ENCODE measurements at places on chromosomes 2 and 18.

DNA sequence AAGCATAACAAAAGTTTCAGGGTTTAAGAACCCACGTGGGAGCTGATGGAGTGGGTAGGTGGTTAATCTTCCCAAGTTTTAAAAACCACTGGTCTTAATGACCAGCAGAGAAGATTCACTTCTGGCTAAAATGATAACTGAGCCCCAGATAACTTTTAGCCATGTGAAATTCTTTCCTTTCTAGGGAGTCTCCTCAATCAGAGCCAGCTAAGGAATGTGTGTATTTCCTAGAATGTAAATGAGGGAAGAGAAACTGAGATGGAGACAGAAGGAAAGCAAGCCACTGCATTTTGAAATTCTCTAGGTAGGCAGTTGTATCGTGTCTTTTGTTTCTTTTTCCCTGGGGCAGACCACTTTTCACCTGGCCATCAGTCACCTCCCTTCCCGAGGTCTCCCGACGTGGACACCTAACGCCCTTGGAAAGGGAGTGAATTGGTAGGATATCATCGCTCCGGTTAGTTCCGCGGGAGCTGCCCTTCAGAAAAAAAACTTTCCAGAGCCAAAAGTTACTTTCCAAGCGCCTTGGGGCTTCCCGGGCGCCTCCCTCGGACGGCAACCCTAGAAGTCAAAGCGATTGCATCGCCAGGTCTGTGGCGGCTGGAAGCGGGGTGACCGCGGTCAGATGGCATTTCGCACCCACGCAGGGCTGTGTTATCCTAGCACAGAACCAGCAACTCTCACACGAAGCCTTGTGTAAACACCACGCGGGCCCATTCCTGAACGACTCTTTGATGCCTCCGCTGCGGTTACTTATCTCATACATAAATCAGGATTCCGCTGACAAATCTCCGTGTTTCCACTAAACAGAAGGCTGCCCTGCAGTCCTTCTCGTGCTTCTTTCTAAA is 1.3 kb downstream of the COLEC12 start:
- peak; percentile 59 for DNase-seq

- no peak for DNase-seq
These were observed 80.7 kb upstream of the STON1 start for GRCh38 chr2:48449073-48449840.

GRCh38 chr2:196431076-196431475 is 208.4 kb upstream of the CCDC150 start:
- no peak for DNase-seq

- no peak for DNase-seq
These were observed 81.3 kb downstream of the NFATC1 start for GRCh38 chr18:79476918-79477571.

DNA sequence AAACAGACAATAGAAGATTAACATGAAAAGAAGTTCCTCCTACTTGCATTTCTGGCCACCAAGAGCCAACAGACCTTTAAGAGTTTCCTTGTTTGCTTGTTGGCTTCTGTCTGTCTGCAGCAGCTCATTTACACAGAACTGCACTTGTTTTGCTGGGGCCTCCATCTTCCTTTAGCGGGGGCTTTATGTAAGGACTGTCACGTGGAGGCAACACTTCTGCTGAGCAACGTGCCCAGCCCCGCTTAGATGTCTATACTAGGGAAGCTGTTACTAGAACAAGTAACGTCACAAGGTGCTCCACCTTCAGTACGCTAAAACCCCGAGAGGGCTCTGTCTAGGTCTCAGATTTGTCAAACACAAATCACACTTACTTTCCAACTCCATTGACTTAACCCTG is 104.3 kb upstream of the PXDN start:
- DNase-seq = no peak

- no peak for DNase-seq
These were observed 356.0 kb downstream of the PTPRM start for GRCh38 chr18:7923105-7923504.

- no peak for DNase-seq
These were observed 954 bp downstream of the CCNT2 start for GRCh38 chr2:134919341-134920210.

DNA sequence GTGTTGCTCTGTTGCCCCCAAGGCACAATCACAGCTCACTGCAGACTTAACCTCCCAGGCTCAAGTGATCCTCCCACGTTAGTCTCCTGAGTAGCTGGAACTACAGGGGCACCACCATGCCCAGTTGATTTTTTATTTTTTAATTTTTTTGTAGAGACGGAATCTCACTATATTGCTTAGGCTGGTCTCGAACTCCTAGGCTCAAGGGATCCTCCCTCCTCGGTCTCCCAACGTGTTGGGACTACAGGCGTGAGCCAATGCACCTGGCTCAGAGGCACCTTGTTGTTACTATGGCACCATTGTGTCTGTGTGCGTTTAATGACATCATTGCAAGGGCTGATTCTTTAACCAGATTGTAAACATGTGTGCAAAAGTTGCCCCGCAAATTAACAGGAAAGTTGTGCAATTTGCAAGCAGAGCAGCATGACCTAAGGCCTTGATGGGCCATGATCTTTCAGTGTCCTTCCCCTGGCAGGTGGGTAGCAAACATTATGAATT is 22.6 kb downstream of the TCF23 start:
- no peak for DNase-seq

- DNase-seq = no peak
These were observed 18.5 kb upstream of the IGFBP5 start for GRCh38 chr2:216713691-216714336.

DNA sequence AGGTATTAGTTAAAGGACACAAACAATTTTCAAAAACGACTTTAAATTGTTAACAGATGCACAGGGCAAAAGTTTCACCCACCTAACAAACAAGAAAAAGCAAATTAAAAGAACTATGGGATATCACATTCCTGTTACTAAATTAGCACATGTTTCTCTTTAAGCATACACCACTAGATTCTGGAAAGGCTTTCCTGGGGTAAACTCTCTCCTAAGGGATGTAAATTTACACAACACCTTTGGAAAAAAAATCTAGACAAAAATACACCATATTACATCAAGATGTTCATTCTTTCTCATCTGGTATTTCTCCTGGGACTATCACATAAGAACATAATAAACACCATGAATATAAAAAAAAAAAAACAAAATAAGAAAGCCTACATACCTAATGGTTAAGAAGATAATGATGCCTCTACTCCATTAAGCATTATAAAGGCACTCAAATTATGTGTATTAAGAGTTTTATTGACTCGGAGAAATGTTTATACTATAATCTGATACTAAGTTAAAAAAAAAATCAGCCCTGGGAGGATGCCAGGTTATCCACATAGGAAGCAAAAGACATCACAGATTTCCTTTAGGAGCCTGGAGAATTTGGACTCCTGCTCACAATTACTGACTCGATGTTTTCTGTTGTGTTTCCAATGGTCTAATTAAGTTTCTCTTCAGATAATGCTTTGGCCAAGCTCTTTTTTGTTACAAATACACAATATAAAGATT is 82.8 kb upstream of the AFF3 start:
- no peak for DNase-seq

DNA sequence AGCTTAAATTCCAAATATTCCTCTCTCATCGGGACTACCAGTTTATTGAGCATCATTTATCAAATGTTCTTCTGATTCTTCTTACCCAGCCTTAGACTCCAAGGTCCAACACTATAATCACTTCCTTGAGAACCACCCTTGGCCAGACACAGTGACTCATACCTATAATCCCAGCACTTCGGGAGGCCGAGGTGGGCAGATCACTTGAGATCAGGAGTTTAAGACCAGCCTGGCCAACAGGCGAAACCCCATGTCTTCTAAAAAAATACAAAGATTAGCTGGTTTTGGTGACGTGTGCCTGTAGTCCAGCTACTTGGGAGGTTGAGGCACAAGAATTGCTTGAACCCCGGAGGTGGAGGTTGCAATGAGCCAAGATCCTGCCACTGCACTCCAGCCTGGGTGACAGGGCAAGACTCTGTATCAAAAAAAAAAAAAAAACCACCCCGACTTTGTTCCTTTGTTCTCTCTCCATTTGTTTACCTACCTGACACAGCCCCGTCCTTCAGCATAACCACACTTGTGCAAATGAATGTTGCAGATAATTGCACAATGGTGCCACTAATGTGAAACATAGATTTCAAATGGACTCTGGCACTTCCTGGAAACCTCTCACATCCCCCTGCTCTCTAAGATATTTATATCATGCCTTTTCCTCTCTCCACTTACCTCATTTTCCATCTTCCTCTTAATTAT is 38.9 kb upstream of the LPIN2 start:
- no peak for DNase-seq

GRCh38 chr2:24704692-24705091 is 88.5 kb downstream of the PTRHD1 start:
- DNase-seq = no peak

GRCh38 chr2:168457190-168457895 is 1.3 kb downstream of the CERS6 start:
- no peak for DNase-seq

- no peak for DNase-seq
These were observed 2.0 kb downstream of the ABHD3 start for GRCh38 chr18:21702602-21703001.

GRCh38 chr2:174397773-174398172 is 2.2 kb downstream of the SCRN3 start:
- DNase-seq = no peak

DNA sequence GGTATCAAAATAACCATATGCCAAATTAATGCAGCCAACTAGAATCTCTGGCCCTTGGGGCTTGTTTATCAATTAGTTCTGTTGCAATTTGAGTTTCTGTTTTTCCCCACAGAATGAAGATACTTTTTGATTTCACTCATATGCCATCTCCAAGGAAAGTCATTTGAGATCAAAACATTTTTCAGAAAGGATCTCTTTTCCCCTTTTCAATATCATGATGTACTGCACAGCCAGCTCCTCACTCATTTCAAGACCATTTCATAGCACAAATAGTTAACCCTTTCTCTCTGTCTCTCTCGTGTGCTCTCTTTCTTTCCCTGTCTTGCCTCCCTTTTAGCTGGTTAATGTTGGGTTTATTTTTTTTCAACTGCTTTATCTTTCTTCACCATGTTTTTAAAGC is 387.3 kb downstream of the STK39 start:
- DNase-seq = no peak

DNA sequence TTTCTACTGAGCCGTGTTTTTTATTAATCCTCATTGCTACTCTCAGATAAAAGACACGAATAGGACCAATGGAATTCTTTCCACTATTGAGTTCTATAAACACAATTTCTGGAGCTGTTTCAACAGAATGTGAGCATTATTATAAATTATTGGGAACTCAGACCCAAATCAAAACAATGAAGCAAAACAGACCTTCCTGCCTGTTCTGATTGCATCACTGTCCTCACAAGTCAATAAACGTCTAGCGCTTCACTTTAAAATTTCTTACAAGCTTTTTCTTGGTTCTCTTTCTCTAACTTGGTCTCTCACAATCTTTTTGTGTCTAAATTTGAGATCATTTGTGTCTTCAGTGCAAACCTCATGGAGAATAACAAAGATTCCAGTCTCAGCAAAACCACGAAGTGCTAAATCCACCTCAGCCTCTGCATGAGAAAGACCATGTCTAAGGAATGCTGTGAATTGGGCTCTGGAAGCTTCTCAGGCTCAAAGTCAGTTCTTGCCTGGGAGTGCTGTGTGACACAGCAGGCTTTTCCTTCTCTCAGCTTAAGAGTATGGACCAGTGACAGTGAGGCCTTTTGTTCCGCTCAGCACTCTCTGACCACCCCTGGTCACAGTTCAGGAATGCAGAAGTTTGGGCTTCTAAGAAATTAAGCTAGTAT is 22.8 kb downstream of the ARHGAP28 start:
- DNase-seq = no peak

- DNase-seq = no peak
These were observed 47.8 kb downstream of the SLC9A4 start for GRCh38 chr2:102520801-102521200.

- no peak for DNase-seq
These were observed 665.8 kb upstream of the ZEB2 start for GRCh38 chr2:145185696-145186095.

GRCh38 chr18:59063912-59064311 is 75.8 kb upstream of the SEC11C start:
- DNase-seq = no peak

GRCh38 chr2:207327513-207327912 is 161.8 kb upstream of the KLF7 start:
- no peak for DNase-seq

- DNase-seq = no peak
These were observed 14.2 kb upstream of the PLEKHM3 start for GRCh38 chr2:208039376-208040110.

- peak; percentile 27 for DNase-seq
These were observed 130.6 kb upstream of the SKOR2 start for GRCh38 chr18:47381975-47382570.

- DNase-seq = no peak
These were observed 379.7 kb downstream of the RND3 start for GRCh38 chr2:150107816-150108215.

GRCh38 chr2:101386599-101387150 is 628 bp downstream of the CREG2 start:
- DNase-seq = no peak
